ENCODE measurements at places on chromosomes 12 and 14.
A peak's percentile ranks its signal among the peaks of the same experiment; 100 is the strongest.

- no peak for DNase-seq
These were observed 24.3 kb upstream of the PCNX1 start for GRCh38 chr14:70882776-70883492.

DNA sequence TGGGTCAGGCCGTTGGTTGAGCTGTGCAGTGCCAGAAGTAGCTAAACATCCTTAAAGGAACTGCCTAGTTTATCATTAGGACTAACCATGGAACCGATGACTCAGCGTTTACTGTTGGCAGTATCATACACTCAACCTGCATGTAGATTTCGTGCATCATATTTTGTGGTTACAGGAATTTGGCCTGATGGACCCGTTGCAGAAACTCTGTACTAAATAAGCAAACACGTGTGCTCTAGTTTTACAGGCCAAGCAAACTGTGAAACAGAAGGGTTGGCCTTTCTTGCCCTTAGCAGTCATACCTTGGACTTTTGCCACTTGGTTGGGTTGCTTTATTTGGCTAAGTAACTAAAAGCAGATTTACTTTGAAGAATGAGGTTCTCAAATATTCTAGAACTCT is 35.6 kb downstream of the DGLUCY start:
- DNase-seq: no peak

DNA sequence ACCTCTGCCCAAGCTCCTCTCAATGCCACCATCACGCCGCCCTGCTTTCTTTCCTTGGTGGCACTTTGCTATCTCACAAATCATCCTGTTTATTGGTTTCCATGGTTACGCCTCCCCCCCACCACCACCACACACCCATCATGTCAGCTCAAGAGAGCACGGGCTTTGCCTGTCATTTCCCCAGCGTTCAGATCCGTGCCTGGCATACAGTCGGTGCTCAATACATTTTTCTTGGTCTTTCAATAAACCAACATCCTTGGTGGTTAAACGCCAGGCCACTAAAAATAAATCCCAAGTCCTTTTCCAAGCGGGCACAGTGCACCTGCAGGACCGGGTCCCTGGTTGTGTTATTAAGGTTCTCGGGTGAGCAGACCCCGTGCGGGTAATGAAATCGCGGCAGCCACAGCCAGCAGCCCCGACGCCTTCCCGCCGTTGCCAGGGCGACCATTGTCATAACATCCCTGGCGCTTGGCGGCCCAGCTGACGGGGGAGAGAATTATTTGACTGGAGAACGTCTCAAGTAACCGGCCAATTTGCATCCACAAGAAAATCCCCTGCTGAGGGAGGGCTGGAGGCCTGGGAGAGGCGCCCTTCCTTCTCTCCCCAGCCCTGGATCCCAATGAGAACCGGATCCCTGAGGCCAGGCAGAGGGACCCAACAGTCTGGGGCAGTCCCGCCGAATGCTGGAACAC is 92.9 kb downstream of the KSR2 start:
- peak; percentile 14 for DNase-seq

GRCh38 chr14:106276326-106277267 is 750.2 kb downstream of the TMEM121 start:
- no peak for DNase-seq

- DNase-seq: peak; percentile 47
These were observed 95.5 kb upstream of the ETV6 start for GRCh38 chr12:11553871-11554533.

- no peak for DNase-seq
These were observed 18.5 kb downstream of the HPD start for GRCh38 chr12:121839993-121840761.

DNA sequence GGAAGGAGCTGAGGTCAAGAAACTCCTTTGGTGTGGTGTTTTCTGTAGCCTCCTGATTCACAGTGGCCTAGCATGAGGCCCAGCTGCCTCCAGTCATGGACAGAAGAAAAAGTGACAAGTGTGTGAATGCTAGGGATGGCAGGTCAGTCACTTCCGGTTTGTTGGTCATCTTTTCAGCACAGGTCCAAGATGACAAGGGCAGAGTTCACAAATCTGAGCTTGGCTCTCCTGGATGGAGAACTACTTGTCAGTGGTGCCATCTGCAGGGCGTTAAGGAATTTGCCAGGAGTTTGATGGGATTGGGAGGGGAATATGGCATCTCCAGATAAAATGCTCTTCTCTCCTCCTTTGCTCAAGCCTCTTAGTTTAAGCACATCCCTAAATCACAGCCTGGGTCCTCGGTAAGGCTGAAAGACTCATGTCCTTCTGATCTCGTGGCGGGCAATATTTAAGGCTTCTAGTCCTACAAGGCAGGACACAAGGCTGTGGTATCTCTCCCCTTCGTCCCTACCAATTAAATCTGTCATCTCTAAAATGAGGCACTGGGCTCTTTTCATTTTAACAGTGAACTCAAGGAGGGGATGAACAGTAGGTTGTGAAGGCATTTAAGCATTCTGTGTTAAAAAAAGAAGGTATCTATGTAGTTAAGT is 10.0 kb downstream of the TUBA1B start:
- DNase-seq: no peak

- no peak for DNase-seq
These were observed 975 bp upstream of the RTL1 start for GRCh38 chr14:100904307-100905087.

DNA sequence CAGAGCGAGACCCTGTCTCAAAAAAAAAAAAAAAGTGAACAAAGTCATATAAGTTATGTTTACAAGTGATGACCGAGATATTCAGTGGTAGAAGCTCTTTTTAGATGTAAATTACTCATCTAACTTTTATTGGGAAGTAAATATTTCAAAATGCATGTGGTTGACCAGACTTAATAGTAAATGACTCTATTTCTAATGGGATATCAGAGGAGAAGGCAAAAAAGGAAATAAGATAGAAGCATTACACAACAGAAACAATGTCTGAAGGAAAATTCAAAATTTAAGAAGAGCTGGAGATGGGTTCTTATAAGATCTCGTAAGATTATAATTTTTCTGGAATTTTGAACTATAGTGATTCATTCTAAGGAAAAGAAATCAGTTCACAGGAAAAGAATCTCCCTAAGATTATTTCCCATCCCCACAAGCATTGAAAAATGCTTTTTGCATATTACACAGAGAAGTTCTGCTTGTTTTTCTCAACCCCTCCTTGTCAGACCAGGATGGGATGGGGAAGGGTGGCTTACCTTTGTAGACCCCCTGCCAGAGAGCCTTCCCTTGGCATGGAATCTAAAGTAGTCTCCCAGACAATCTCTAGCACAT is 63.1 kb upstream of the STK38L start:
- DNase-seq: no peak

DNA sequence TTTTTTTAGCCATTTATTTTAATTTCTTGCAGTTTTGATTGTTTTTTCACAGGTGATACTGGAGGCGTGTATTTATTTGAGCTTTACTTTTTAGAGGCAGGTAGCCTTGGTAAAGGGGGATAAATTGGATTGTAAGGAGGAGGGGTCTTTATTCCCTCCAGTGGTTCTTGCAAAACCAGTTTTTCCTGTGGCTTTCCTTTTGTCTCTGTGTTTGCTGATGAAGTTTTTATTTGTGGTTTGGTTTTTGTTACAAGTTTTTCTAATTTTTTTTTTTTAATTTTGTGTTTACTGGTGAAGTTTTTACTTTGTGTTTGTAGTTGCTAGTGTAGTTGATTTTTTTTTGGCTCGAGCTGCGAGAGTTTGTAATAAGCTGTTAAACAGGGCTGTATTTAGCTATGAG is 278.5 kb downstream of the PRKD1 start:
- DNase-seq: no peak

GRCh38 chr14:67856827-67857226 is 37.2 kb downstream of the RAD51B start:
- DNase-seq: no peak

- DNase-seq: no peak
These were observed 183.6 kb downstream of the ERC1 start for GRCh38 chr12:1174659-1175058.

GRCh38 chr12:96500693-96501092 is 11.3 kb downstream of the CFAP54 start:
- DNase-seq: no peak

- DNase-seq: no peak
These were observed 234.3 kb downstream of the EFCAB11 start for GRCh38 chr14:89720076-89720687.

GRCh38 chr14:71380271-71380670 is 473.0 kb downstream of the PCNX1 start:
- no peak for DNase-seq

- no peak for DNase-seq
These were observed 31.6 kb downstream of the PACS2 start for GRCh38 chr14:105346200-105346533.

DNA sequence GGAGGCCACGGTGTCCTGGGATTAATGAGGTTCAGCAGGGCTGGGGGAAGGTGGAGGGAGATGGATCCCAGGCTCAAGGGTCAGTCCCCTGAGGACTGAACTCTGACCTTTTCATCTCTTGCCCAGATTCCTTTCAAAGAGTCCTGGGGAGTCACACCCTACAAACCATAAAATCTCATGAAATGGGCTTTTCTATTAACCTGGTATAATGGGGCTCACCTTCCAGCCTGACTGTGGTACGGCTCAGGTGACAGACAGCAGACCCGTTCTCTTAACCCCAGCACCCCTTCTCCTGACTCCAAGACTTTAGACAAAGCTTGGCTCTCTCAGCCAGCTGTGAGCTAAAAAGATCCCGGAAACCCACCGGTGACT is 268.2 kb downstream of the ADGRD1 start:
- no peak for DNase-seq

DNA sequence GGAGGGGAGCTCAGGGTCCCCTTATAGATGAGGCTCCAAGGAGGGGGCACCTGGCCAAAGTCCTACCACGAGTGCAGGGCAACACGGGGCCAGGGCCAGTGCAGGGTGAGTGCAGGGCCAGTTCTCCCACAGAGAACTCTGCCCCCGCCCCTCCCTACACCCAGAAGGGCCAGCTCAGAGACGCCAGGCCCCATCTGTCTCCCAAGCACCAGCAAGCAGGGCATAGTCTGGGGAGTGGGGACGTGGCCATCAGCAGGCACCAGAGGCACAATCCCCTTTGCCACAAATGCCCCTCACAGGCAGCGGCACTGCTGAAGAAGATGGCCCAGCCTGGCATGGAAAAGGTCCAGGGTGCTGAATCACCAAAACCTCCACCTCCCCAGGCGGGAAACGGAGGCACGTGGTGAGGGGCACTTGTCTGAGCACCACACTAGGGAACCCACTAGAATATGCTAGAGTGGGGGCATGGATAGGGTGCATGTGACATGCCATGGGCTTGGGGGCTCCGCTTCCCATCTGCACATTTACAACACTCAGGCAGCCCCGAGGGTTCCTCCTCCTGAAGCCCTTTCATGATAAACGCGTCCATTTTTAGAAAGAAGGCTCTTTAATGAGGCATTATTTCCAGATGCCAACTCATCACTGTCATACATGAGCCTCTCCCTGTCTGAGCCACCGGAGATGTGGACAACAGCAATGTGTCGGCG is 17.8 kb downstream of the CCDC85C start:
- DNase-seq: no peak

DNA sequence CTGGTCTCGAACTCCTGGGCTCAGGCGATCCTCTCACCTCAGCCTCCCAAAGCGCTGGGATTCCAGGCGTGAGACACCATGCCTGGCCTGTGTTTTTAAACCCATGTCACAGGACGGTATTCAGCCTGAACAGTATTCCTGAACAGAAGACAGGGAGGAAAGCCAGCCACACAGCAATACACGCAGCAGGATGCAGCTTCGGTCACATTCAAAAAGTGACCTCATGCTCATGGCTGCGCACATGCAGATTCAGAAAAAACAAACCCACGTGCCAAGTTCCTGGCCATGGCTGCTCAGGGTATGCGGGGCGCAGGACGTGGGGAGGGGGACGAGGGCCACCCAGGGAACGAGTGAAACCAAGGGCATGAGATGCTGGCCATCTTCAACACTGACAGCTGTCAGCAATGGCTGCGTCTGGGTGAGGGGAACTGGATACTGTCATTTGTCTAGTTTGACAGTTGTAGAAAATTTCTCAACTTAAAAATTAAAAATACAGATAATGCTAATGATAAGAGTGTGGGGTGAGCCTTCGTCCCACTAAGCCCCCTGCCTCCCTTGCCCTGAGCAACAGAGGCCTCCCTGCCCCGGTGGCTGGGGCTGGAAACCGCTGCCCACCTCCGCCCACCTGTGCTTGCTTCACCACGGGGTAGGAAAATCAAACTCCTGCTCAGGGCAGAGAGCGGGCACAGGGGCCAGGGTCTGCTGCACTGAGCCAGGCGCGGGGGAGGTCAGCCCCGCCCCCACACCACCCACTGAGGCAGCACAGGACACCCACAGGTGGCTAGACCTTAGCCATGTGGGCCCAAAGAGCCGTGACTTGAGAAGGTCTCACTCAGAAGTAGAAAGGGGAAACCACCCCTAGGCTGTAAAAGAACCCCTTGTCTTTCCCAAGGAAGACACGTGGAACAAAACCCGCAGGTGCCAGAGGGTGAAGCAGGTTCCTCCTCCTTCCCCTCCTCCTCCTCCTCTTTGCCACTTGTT is 84.2 kb downstream of the SCARB1 start:
- DNase-seq: no peak

DNA sequence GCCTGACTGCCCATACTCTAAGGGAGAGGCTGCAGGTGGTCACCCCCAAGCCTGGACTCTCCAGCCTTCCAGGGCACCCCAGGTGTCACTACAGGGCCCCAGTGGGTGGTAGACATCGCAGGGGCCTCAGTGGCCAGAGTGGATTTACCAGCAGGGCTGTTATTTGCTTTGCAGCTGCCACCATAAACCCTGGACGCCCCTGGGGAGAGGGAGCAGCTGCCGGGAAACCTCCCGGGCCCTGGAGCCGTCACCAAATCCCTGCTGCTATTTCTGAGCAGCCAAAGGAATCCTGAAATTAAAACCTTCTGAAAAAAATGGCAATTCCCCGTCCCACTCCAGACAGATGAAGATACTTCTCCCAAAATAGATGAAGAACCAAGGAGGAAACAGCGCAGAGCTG is 13.9 kb downstream of the TMEM119 start:
- no peak for DNase-seq

DNA sequence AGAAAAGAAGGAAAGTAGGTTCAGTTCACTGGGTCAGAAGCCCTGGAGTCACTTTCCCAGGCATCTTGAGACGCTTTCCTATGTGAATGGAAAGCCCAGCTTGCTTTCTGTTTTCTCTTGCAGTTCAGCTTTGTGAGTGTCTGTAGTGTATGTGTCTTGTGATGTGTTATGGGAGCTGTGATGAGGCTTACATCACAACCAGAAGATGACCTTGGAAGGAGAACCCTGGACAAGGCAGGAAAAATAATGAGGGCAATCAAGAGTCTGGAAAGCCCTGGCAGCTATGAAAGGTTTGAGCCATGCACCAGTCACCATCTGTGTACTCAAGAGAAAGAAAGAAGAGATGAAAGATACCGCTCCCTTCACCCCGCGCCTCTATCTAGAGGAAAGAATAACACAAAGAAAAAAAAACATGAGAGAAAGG is 35.2 kb upstream of the PTGR2 start:
- DNase-seq: no peak

- no peak for DNase-seq
These were observed 3.0 kb upstream of the METTL17 start for GRCh38 chr14:20986811-20987210.

DNA sequence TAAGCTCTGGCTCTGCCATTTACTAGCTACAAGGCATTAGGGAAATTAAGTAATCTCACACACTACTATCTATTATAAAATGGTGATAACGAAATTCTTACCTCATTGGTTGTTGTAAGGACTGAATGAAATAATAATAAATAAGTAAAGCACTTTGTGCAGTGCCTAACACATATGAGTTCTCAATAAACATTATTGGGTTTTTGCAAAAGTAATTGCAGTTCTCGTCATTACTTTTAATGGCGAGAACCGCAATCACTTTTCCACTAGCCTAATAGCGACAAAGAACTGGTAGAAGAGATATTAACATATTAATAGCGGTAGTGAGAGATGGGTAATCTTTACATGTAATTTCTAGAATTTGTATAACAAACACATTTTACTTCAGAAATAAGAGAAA is 9.2 kb downstream of the KRT77 start:
- no peak for DNase-seq
